MV-4-11 (cell line): ENCODE measurements at places on chromosomes 5 and 9.

- DNase-seq, result no peak
These were observed 198.9 kb downstream of the NXNL2 start for GRCh38 chr9:88733651-88734421.

DNA sequence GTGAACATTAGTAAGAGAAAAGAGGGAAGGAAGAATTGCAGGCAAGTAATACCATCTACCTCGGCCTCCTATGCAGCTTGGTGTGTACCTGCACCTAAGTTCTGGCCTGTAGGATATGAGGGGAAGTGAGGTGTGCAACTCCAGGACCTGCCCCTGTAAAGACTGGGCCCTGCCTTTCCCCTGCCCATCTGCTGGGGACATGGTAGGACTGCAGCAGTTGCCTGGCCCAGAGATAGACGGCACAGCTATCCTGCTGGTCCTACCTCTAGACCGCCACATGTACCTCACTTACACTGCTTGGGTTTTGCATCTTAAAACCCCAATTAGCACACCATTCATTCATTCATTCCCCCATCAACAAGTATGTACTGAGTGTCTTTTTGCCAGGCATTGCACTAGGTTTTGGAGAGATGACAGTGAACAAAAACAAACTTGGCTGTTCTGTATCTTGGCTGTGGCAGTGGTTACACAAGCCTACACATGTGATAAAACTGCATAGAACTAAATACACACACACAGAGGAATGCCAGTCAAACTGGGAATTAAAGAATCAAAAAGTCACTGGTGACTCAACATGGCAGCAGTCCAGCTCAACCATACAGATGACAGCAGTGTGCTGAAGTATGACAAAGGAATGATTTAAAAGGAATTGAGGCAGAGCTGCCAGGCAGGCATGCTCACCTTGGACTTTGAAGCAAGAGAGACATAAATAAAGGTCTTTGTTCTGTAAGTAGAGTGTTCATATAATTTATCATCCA is 23.3 kb upstream of the MGAT1 start:
- no peak for DNase-seq

DNA sequence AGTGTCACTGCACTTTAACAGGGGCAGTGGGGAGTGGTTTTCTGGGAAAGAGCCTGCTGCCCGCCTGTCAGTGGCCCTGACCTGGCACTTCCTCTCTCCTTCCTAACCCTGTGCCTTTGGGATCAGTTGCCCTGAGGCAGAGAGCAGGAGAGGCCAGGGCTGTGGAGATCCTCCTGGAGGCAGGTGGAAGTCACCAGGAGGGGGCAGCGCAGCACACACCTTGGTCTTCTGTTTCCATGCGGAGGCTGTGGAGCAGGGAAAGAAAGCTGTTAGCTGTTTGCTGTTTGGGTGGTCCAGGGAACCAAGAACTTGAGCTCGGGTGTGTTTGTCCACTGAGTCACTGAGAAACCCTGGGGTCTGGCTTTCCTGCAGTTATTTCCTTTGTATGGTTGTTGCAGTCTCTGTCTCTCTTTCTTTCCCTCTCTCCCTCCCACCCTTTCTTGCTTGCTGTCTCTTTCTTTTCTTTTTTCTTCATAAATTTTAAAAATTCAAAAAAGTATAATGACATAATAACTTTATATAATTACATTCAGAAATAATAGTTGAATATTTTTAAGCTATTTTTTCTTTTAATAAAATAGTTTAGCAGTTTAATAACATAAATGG is 28.1 kb downstream of the NTRK2 start:
- no peak for DNase-seq

DNA sequence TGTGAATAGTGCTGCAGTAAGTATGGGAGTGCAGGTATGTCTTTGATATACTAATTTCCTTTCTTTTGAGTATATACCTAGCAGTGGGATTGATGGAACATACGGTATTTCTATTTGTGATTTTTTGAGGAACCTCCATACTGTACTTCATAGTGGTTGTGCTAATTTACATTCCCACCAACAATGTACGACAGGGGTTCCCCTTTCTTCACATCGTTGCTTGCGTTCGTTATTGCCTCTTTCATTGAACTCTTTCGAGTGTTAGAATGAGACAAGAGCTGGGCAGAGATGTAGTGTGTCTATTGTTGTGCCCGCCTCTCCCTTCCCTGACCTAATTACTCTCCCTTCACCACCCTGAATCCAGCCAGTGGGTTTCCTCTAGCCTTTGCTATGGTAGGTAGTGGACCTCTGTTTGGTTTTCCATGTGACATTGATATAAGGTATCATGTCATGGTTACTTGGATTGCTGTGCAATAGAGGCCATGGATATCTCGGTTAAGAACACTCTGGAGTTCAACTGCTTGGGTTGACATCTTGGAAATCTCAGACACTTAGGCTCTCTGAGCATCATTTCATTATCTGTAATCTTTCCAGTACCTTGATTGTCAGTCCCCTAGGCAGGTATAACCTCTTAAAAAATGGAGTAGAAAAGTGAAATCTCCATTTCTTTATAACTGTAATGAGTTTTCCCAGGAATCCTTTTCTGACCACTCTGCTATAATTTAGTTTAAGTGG is 19.5 kb downstream of the AOPEP start:
- DNase-seq, result no peak

DNA sequence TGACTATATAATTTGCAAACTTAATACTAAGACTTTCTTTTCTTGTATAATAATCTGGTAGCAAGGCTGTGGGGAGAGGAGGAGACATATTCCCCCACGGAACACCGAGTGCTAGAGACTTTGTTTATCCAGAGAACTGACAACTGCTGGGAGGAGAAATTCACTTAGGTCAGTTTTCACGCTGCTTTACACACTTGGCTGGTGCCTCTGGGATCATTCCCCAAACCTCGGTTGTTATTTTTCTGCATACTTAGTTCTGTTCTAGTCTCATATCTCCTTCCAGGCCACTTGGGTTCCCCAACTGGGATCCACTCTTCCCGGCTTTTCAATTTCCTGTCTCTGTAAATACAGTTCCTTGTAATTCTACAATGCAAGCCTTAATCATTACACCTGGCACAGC is 238.2 kb upstream of the ADAMTS16 start:
- no peak for DNase-seq

DNA sequence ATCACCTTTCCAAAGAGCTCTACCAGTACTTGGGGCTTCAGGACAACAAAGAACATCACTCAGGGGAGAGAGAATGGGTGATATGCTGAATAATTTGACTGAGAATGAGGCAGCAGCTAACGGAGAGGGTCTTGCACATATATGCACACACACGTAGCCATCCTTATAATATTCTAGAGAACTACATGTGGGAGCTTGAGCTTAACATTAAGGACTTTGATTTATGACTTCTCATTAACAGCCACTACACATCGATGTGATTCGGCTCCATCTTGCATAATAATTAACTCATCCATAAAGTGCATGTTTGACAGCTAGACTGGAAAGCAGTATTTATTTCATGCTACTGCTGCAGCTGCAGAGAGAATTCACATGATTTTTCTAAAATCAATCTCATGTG is 163.4 kb downstream of the RAB3C start:
- no peak for DNase-seq

DNA sequence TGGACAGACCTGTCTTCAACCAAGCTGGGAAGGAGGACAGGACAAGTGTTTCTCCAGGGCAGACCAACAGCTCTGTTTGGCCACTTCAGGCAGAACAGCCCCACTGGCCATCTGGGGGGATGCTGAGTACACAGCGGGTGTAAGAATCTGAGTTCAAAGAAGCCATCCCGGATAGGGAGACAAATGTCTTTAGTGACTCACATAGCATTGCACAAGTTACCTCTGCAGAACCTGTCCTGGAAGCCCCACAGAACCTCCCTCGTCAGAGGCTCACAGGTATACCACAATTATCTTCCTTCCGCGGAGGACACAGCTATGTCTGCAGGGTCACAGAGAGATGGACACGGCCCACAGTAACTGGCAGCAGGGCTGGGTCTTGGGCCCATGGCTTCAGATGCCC is 2.0 kb downstream of the OR2V2 start:
- DNase-seq, result no peak

- peak; percentile 63 for DNase-seq
These were observed 96.5 kb downstream of the GADD45G start for GRCh38 chr9:89701221-89701798.

GRCh38 chr5:332843-333242 is 11.3 kb downstream of the AHRR start:
- DNase-seq, result no peak

DNA sequence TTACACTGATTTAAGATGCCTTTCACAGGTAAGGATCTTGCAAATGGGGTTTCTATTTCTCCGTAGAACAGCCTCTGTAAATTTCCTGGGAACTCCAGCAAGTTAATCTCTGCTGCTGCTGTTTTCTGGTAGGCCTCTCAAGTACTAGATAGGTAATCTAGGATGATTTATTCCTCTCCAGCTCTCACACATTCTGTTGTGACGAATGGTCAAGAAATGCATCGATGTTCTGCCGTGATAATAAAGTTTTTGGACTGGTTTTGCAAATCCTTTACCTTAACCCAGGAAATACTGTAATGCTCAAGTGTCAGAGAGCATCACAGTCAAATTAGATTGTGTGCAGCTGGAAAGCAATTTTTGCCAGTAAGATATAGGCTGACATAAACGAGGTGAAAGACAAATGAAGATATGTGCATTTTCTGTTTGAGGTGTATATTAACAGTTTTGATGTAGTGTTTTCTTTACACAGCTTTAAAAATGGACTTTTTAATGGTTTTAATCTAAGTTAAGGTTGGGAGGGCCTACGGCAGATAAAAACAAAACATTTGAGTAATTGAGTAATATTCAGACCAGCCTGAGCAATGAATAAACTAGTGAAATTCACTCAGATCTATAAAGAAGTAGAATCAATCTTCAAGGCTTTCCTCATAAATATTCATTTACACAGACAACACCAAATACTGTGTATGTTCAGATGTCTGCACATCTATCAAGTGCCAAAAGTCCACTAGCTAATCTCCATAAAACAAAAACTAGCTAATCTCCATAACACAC is 300.6 kb upstream of the EDIL3 start:
- no peak for DNase-seq

DNA sequence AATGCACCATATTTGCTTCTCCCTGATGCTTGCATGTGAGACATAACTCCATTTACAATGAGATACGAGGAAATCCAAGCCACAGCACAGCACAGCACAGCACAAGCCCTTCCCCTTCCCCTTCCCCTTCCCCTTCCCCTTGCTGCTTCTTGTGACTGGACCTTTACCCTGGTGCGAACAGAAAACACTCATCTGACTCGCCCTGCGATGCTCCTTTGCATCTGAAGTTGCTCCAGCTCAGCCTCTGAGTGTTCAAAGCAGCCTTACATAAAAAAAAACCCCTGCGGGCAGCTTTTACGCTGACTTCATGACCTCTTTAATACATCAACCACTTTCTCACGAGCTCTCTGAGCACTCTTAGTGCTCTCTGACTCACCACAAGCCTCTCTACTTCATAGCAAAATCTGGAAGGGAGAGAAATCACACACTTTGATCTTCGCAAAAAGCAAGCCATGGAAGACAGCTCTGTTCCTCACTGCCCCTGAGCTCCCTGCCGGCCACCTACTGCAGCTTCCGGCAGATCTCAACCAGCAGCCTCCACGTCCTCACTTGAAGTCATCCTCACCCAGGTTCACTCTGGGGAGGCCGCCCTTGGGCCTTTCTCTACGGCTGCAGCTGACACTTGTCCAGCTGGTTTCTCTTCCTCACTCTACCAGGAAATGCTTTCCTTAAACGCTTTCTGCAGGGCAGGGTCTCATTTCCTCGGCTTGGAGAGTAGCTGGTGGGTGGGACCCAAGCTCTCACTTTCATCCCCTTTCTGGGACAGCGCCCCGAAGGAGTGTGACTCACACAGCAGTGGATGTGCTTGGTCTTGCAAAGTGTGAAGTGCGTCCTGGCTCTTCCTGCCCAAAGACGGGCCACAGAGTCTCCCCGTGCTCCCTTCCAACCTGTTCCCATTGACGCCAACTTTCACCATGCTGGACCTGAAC is 5.3 kb downstream of the SLC34A1 start:
- DNase-seq, result peak; percentile 94

- no peak for DNase-seq
These were observed 193.8 kb downstream of the GADD45G start for GRCh38 chr9:89798547-89799120.

- DNase-seq, result no peak
These were observed 94.6 kb upstream of the SMC2 start for GRCh38 chr9:103999375-104000062.

GRCh38 chr5:1277331-1277730 is 17.5 kb downstream of the TERT start:
- no peak for DNase-seq

GRCh38 chr5:44388321-44389089 is 715 bp downstream of the FGF10 start:
- peak; percentile 6 for DNase-seq

DNA sequence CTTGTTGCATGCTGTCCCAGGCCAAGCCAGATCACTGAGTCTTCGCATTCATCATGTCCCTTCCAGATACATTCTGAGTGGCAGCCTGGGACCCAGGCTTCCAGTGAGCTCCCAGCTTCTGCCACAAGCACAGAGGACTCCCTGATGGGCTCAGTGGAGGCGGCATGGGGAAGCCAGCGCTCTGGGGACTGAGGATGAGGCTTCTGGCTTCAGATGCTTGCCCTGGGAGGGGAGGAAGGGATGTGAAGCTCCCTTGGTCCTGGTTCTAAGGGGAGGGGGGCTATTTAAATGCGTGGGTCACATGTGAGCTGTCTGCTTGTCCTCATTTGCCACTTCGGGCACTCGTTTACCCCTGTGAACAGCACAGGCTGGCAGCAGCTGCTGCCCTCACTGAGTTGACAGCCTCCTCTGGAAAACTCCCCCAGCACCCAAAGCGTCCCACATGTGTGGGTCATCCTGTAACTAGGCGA is 174.0 kb downstream of the NR3C1 start:
- no peak for DNase-seq

GRCh38 chr5:178577944-178578343 is 12.2 kb downstream of the COL23A1 start:
- no peak for DNase-seq

DNA sequence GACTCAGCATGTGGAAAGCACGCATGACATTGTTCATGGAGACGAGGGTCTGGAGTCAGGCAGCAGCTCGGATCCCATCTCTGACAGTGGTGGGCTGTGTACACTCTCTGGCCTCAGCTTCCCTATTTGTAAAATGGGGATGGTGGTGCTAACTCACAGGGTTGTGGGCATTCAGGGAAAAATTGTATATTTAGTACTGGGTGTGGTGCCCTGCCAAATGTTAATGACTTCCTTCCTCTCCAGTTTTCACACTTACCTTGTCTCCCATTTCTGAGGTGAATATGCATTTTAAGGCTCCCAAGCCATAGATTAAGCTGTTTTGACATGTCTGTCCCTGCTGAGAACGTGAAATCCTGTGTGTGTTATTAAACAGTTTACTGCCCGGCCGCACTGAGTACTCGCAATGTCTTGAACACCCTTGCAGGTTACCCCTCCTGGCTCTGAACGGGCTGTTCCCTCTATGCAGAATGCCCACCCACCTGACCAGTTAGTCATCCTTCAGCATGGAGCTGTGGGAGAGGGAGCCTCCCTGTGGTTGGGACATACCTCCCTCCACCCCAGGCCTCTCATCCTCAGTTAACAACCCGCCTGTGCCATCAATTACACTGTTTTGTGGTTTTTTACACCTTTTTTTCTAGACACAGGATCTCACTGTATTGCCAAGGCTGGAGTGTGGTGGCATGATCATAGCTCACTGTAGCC is 25.8 kb downstream of the TJP2 start:
- no peak for DNase-seq
